ENCODE measurements at places on chromosomes 4 and X. TPM values are rescaled to one million over a fixed set of nuclear protein-coding genes. Genes with fewer than 3 reads are reported as not detected.

Gene FAM149A
- 0.40 TPM for total RNA-seq

Gene CPE
- 1.2 TPM for total RNA-seq

Gene TAB3
- total RNA-seq, result 6.1 TPM

Gene EXOC1L
- total RNA-seq, result not detected

Gene ADH1C
- not detected for total RNA-seq

Gene POU3F4
- not detected for total RNA-seq

Gene HHIP
- 217 TPM for total RNA-seq

Gene BBS12
- total RNA-seq, result 4.3 TPM

Gene NLRP2B
- total RNA-seq, result not detected

Gene SLC10A6
- 0.13 TPM for total RNA-seq

Gene SMARCA1
- total RNA-seq, result 31.9 TPM

Gene PGAM4
- not detected for total RNA-seq

Gene CHRNA9
- total RNA-seq, result not detected

Gene DLG3
- 3.0 TPM for total RNA-seq

Gene CT45A10
- not detected for total RNA-seq

Gene SPATA4
- not detected for total RNA-seq

Gene LGI2
- 0.04 TPM for total RNA-seq

Gene IRS4
- total RNA-seq, result not detected

Gene ART3
- not detected for total RNA-seq

Gene COL4A5
- 15.3 TPM for total RNA-seq

Gene TBC1D1
- total RNA-seq, result 135 TPM

Gene FREM3
- 0.18 TPM for total RNA-seq

Gene NPY2R
- not detected for total RNA-seq

Gene PAQR3
- total RNA-seq, result 18.5 TPM

Gene SPANXN3
- total RNA-seq, result not detected

Gene CITED1
- total RNA-seq, result 0.07 TPM

Gene USP17L18
- not detected for total RNA-seq

Gene NAP1L3
- total RNA-seq, result 0.11 TPM

Gene RRAGB
- 13.6 TPM for total RNA-seq

Gene CXorf49
- total RNA-seq, result not detected

Gene IL2RG
- not detected for total RNA-seq

Gene PAGE4
- not detected for total RNA-seq

Gene ADAM29
- not detected for total RNA-seq

Data from pulmonary artery endothelial cell (primary cell).